NCI-H526 treated with DMSO at 0.1 percent for 48 hours (cell line): ENCODE measurements at places on chromosomes 5 and 9.

DNA sequence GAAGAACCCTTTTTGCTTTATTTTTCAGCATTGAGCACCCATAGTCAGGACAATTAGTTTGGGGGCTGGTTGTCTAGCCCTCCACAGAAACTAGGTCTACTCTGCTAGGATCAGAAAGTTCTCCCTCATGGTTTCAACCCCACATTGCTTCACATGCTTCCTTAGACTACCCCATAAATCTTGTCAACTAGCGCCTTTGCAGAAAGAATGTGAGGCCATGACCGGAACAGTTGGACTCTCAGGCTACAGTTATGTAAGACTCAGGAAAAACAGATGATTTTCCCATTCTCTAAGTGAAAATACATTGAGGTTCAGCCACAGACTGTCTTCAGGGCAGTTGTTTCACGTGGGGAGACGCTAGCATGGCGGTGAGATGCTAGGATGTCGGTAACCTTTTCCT, 255.6 kb downstream of the NR3C1 start:
- DNase-seq = no peak

- no peak for DNase-seq
Measured at GRCh38 chr9:4167728-4168127, 132.1 kb downstream of the GLIS3 start.

DNA sequence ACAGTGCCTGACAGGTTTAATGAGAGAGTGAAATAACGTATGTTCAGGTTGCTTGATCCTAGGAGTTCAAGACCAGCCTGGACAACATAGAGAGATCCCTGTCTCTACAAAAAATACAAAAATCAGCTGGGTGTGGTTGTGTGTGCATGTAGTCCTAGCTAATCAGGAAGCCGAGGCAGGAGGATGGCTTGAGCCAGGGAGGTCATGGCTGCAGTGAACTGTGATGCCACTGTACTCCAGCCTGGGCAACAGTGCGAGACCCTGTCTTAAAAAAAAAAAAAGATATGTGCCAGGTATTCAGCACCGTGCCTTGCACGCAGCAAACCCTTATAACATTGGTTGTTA, 38.8 kb upstream of the SPRY4 start:
- no peak for DNase-seq

GRCh38 chr9:75990576-75991304, 100.3 kb downstream of the PCSK5 start:
- DNase-seq = no peak

- no peak for DNase-seq
Measured at GRCh38 chr9:32867026-32867425, 83.7 kb downstream of the TMEM215 start.

GRCh38 chr5:116280149-116280803, 195.5 kb downstream of the COMMD10 start:
- DNase-seq = no peak

DNA sequence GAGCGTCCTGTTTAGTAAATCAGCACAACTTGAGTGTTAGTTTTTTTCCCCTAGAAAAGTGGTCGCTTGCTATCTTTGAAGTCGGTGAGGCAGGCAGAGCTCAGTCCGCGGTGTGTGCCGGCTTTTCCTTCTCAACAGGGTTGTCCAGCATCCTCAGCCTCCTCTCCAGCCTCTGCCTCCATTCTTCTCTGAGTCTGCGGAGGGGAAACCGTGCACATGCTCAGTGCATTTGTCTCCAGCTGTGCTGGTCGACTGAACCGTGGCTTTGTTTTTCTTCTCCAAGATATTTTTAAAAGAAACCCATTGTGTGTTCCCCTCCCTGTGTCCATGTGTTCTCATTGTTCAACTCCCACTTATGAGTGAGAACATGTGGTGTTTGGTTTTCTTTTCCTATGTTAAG, 25.3 kb downstream of the FAM240B start:
- no peak for DNase-seq

GRCh38 chr5:80318212-80318611, 1.6 kb upstream of the SPZ1 start:
- DNase-seq = no peak

DNA sequence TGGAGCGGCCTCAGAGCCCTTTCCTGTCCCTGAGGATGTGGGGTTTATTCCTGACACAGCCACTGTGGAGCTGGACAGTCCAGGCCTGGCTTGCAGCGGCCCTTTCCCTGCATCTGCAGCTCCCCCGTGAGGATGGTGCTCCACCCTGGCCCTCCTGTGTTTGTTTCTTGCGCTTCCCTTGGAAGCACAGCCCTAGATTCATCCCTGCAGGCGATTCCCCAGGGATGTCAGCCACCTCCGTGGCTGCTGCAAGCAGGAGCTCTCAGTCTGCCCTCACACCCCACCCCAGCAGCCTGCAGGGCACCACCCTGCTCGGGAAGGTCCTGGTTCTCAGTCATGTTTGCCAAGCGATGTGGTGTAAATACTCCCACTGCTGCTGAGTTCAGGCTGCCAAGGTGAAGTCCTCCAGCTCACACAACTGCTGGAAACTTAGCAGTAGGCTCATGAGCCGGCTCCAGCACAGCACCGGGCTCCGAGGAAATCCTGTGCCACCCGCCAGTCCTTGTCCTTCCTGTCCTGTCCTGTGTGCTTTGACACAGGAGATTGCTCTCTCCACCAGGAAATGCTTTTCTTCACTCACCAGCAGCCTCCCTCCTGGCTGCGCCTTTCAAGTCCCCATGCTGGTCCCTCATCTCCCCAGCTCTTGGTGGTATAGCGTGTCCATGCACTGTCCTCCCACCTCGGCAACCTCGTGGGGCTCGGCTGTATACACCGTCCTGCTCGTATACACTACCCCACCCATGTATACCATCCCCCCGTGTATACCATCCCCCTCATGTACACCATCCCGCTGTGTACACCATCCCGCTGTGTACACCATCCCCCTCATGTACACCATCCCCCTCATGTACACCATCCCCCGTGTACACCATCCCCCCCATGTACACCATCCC, 16.2 kb downstream of the ROPN1L start:
- DNase-seq = peak; percentile 70

DNA sequence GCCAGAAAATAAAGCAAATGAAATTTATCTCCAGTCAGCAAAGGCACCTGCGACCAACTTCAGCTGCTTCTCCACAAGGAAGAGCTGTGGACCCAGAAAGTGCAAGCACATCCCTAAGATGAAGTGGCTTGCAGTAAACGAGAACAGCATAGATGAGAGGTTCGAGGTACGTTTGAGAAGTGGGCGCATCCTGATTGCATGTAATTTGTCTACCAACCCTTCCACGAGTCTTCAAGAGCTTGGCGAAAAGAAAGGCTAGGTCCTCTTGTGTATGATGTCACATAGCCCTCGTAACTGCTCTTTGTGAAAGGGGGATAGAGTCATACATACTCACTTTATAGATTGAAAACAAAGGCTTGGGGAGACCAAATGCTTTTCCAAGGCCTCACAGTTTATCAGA, 6.0 kb upstream of the LCP2 start:
- no peak for DNase-seq

DNA sequence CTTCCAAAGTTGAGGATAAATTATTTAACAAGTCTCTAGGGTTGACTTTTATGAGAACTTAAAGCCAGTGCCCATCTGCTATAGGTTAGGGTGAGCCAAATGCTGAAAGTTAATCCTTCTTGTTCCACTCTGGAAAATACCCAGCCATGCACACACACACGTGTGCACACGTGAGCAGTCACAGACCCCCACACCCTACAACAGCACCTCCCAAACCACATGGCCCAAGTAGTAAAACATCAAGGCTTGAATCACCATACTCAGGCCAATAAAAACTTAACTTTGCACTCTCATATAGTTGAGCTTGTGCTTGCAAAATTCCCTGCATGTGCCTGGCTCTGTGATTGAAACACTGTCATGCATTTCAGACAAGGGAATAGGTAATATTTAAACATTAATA, 467.6 kb downstream of the ARHGEF28 start:
- DNase-seq = no peak

DNA sequence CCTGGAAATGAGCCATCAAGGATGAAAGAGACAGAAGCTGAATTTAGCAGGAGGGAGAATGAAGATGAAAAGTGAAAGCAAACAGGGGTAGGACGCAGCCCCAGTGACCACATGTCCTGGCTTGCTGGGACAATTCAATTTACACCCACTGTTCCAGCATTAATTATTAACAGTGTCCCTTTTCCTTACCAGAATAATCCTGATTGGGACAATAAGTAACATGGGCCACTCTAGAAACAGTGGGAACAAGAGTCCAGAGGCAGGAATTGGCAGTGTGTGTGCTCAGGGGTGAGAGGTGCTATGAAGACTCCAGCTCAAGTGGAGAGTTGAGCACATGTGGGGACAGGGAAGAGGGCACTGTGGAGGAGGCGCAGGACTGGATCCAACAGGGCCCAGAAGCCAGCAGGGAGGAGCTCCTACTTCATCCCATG, 147.1 kb downstream of the C5orf15 start:
- no peak for DNase-seq

DNA sequence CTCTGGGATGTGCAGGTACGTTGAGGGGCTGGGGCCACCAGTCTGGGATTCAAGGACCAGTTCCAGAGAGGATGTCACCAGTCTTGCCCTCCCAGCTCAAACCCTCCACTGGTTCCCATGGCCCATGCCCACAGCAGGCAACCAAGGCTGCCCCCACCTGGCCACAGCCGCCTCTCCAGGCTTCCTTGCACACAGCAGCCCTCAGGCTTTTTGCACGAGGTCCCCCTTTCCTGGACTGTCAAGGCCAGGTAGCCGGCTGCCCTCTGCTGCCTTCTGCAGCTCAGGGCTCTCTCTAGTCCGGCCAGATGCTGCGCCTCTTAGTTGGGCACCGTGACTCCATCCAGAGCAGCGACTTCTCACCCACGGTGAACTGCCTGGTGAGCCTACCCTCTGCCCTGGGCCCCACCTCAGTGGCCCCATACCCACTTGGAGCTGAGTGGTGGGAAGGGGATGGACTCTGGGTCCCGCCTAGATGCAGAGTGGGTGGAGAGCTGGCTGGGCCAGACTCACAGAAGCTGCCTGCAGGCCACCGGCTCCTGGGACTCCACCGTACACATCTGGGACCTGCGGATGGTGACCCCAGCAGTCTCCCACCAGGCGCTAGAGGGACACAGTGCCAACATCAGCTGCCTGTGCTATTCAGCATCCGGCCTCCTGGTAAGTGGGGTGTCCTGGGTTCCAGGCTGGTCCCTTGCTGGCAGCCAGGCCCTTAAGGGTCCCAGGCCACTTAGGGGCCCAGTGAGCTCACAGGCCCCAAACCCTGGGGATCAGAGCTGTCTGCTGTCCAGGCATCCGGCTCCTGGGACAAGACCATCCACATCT, 2.9 kb downstream of the WDR38 start:
- DNase-seq = no peak

DNA sequence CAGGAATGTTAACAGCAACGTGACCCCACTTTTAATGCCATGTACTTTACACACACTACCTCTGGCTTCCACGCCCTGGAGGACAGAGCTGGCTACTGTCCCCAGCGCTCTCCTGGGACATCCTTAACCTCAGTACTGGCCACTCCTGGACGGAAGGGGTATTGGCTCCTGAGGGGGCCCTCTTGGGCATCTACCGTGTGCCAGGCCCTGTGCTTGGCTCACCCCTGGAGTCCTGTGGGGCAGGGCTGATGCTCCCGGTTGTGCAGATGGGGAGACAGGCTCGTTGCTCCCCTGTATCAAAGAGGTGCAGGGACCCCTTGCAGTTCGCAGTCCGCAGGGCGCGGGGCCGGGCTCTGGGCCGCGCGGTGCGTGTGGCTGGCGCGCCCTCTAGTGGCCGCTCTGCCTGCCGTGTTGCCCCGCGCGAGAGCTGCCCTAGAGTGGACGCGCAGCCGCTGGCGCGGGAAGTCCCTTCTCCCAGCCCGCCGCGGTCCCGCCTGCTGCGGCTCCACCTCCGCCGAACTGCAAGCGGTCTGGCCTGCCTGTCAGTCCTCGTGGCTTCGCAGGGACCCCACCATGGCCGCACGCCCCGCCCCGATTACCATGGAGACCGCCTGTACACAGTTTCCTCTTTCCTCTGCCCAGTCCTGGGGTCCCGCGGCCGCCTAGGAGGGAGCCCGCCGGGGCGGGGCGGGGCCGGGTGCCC, at the start of gene WDR38:
TSS of gene WDR38 (plus strand) at position 632 of the 703 bp plus-strand sequence. CDS start 72 bp downstream, outside the sequence.
- peak; percentile 25 for DNase-seq
